ENCODE measurements at places on chromosomes 5 and 9.

DNA sequence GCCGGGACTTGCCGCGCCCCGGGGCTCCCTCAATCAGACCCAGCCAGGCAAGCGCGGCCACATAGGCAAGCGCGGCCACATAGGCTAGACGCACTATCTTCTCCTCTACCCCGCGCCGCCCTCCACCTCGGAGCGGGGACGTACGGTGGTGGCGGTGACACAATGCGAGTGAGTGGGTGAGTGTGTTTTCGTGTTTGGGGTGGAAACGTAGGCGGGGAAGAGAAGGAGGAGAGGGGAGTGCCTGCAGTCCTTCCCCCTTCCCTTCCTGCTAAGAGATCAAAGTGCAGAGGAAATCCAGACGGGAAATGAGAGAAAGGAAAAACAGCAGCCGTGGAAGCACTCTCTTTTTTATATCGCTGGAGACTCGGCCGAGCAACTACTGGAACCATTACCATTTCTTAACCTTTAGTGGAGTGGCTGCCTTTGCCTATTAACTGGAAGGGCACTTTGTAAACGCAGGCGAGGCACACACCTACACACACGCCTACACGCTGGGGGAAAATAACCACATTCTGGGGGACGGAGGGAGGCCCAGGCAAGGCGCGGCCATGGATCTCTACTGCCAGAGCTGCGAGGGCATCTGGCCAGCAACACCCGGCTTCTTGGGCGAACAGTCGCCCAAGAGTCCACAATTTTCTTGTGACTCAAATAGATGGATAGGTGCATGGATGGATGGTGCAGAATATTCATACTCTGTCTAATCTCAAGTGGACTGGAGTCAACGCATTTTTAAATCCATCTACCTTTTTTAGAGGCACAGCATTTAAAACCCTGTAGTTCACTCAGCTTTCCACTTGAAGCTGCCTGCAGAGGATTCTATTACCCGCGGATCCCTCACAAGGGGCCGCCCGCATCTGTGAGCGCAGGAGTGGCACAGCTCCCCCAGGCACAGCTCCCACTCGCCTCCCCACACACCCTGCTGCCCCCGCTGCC is 2.1 kb downstream of the EDIL3 start:
- no peak for DNase-seq

DNA sequence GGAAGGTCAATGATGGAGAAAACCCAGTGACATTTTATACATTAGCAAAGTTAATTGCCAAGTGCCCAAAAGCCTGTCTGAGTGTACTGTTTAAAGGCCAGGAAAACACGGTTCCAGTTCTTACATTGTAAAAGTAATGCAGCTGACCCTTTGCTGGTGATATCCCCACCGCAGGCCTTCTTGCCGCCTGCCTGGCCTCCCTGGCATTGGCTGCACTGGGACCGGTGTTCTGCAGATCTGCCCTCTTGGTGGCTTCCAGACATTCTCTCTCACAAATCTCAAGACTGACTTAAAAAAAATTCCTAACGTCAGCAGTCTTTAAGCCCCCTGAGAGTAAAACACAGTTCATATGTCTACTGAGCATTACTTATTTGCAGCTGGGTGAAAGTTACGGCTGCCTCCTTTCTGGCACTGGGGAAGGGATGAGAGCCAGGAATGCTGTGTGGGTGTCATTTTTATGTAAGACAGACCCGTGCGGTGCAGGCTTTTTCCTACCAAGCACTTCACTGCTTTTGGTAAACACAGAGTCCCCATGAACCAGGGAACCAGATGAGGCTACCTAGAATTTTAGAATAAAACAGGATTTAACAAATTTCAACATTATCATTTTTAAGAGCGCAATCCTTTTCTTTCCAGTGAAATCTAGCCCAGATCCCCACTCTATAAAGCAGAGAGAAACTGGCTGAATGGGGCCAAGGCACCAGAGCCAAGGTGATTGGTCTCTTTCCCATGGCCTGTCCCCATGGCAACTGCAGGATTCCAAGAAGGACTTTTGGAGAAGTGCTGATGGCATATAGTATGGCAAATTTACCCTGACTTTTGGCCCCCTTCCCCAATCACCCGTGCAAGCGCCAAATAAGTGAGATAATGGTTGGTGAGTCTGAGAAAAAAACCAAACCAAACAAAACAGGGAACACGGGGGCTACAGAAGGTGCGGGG is 80.8 kb downstream of the LMNB1 start:
- DNase-seq = no peak

GRCh38 chr5:69231851-69232250 is 2.8 kb upstream of the CDK7 start:
- no peak for DNase-seq

GRCh38 chr9:113313261-113313660 is 10.1 kb upstream of the RNF183 start:
- no peak for DNase-seq

DNA sequence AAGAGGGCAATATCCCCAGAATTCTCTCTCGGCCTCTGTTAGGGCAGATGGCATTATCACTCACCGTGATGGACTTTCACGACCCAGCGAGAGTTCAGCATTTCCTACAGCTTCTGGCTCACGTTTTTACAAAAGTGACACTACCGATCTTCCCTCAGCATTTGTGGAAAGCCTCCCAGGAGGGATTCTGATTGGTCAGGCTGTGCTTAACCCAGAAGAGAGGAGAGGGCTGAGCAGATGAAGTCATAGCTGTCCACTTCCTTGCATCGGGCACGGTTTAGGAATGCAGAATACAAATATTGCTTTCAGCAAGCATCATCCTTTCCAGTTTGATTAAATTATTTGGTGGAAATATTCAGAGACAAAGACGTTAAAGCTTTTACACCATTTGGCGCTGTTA is 277.4 kb upstream of the MSX2 start:
- DNase-seq = no peak

DNA sequence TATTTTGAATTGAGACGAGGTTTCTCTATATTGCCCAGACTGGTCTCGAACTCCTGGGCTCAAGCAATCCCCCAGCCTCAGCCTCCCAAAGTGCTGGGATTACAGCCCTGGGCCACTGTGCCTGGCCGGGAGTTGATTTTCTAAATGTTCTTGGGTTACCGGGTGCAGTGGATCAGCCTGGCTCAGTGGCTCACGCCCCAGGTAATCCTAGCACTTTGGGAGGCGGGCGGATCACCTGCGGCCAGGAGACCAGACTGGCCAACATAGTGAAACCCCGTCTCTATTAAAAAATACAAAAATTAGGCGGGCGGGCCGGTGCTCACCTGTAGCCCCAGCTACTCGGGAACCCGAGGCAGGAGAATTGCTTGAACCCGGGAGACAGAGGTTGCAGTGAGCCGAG is 106.9 kb upstream of the LARP1 start:
- DNase-seq = no peak

GRCh38 chr9:18866121-18866831 is 166.7 kb downstream of the SAXO1 start:
- DNase-seq = no peak

DNA sequence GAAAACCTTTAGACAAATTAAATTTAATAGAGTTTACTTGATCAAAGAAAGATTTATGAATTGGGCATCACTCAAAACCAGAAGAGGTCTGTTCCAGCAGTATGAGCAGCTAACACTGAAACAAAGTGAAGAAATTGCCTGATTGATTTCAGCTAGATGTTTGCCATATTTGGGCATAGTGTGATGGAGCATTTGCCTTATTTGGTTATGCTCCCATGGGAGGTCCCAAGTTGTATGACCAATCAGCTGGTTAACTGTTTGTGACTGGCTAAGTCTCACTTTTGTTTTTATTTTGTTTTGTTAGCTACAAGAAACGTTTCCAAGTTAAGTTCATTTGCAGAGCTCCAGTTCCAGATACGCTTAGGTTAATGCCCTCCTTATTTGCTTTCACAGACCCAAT is 53.3 kb upstream of the LMNB1 start:
- DNase-seq = no peak

- DNase-seq = no peak
Measured at GRCh38 chr5:158434749-158435148, 575.8 kb upstream of the CLINT1 start.

DNA sequence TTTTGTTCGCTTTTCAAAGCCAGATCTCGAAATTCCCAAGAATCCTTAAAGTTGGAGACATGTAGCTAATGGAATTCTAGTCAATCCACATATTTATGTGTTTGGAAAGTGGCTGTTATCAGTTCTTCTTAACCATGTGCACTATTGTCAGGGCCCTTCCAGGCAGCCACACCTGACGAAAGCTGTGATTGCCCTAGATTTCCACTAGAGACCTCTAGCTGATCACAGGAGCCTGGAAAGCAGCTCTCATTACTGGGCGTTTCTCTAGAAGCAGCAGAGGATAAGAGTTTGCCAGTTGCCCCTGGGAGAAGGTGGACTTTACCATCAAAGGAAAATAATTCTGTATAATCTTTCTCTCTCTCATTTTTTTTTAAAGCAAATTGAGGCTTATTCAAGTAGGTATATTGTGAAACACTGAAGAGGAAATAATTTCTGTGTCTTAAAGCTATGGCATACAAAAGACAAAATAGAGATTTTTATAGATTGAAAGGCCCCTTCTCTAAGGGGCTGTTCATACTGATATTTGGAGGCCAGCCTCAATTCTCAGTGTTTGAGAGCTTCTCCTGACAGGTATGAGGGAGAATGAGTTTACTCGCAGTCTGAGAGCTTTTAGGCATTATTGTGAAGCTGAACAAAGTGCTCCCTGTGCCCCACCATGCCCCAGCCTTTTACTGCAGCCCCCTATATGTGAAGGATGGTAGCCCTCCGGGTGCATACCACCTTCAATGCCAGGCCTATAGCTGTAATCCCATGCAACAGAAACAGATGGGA is 405.4 kb upstream of the ACTBL2 start:
- no peak for DNase-seq

DNA sequence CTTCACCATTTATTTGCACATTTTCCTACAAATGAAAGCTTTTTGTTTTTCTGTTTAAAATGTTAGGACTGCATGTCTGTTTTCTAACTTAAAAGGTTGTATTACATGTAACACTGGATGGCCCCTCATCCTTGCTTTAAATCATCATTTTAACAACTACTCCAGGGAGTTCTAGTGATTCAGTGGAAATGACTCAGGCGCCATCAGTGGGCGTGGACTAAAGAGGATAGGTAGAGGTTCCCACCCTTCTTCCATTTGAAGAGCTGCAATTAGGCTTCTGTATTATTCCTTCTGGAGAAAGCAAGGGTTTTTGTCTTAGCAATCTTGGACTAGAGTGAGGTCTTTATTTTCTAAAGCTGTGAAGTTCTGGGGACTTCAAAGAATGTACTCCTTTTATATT is 213.7 kb downstream of the TMEM38B start:
- no peak for DNase-seq

DNA sequence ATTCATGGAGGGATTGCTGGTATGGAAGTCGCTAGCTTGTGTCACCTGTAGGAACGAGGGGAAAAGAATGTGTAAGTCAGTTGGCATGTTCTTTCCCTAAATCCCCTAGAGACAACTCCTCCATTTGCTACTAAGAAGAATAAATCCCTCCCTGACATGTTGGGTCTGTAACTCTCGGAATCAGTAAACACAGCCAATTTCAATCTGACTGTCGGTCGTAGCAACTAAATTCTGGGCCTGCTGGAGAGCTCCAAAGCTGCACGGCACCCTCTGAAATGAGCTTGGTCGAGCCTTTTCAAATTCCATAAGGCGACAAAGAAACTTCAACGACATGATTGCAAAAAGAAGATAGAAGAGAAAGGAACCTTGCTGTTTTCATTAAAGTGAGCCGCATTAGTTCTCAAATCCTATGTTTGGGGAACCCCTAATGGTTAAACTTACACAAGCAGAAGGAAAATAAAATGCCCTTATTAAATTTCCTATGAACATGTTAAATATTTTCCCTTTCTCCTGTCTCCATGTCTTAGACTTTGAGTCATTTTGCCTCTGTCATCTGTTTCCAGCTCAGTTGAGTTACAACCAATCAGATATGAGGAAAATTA is 735.8 kb upstream of the WWC1 start:
- DNase-seq = no peak

- no peak for DNase-seq
Measured at GRCh38 chr9:78630966-78631365, 334.0 kb downstream of the PSAT1 start.

GRCh38 chr9:2718001-2718697 is 839 bp downstream of the KCNV2 start:
- DNase-seq = no peak

DNA sequence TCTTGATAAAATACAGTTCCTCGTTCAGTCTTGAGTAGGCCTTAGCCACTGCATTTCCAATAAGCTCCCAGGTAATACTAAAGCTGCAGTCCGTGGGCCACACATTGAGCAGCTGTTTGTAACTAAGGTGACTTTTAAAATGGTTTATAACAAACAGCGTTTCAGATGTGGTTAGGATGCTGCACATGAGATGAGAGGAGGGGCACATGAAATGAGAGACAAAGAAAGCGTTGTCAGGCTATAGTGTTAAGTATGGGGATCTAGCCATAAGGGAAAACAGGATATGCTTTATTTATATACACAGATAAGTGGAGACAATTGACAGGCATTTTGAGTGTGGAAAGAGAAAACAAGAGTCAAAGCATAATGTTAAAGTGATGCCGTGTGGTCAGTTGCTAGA is 89.9 kb downstream of the PAM start:
- DNase-seq = no peak

GRCh38 chr5:159263569-159263905 is 447 bp downstream of the UBLCP1 start:
- no peak for DNase-seq

- DNase-seq = peak; percentile 68
Measured at GRCh38 chr9:89969156-89969675, 364.4 kb downstream of the GADD45G start.

DNA sequence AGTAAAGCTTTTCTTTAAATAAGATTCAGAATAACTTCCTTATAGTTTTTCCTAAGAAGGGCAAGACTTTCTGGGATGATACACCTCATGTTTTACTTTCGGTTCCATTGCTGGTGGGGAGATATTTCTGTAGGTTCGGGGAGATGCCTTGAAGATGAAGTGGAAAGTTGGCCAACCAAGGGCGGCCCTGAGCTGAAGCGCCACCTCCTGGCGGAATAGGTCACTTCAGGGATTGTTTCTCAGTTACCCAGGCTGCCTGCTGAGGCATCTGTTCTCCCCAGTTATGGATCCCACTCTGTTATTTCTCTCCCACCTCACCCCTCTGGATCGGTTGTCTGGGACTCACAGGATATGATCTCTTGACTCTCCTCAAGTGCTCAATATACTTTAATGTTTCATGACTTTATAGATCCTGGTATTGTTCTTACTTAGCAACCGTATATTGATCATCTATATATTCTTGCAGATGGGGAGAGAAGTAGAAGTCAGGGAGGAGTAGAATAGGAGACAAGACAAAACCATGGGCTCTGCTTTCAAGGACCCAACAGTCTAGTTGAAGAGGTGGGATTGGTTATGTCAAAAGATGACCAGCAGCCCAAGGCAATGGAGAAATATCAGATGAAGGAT is 23.4 kb downstream of the MEGF10 start:
- peak; percentile 56 for DNase-seq

GRCh38 chr5:16704945-16705344 is 88.1 kb upstream of the RETREG1 start:
- DNase-seq = no peak

- peak; percentile 39 for DNase-seq
Measured at GRCh38 chr5:143119291-143119769, 284.2 kb downstream of the NR3C1 start.

GRCh38 chr5:172004824-172005237 is 1.6 kb downstream of the FBXW11 start:
- peak; percentile 48 for DNase-seq
